Ureter (tissue), 1 donor: ENCODE measurements at places on chromosomes 5 and 9. TPM values are rescaled to one million over a fixed set of nuclear protein-coding genes. Genes with fewer than 3 reads are reported as not detected.

DNA sequence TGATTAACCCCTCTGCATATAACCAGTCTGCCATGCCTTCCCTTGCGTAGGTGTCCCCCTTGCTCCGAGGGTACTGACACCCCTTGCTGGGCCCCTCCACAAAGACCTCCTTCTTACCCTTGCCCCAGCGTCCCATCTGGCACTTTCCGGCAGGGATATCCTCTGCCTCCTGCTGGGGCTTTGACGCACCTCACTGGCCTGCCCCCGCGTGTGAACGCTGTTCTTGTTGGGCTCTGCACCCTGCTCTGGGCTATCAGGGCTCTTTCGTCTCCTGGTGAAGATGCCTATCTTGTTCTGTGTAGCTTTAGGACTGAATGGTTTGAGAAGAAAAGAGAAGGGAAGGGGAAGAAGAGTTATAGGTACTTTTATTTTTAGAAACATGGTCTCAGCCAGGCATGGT is 53.0 kb downstream of the SUB1 start:
- DNase-seq: no peak

DNA sequence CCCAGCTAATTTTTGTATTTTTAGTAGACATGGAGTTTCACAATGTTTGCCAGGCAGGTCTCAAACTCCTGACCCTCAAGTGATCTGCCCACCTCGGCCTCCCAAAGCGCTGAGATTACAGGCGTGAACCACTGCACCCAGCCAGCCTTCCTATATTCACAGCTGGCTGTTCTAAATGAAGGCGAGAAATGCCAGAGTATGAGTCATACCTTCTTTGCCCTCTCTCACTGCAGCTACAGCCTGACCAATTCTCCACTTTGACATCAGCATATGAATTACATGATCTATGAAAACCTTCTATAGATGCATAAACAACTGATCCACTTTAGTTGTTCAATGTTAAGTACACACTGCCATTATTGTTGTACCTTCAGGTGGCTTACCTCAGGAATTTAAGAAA is 14.5 kb downstream of the APTX start:
- no peak for DNase-seq

The PCDHA13 gene
- 0.42 TPM for total RNA-seq

GRCh38 chr5:73284985-73285384 is 112.0 kb downstream of the TMEM174 start:
- DNase-seq: no peak

The TUBB4B gene
- 351 TPM for total RNA-seq

DNA sequence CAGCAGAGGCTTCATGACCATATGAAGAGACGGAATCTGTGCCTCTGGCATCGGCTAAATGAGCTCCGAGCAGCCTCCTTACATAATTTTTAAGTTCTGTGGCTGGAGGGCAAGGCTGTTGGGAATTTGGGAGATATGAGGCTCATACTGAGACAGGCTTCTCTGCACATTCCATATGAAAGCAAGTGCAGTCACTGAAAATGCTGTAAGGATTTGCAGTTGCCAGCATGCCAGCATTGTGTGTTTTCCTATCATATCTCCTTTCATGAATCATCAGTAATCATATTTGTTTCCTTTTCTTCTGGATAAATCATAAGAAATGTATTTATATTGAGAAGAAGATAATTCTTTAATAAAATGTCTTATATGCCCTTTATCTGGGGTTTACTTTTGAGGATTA is 775.4 kb downstream of the SEMA5A start:
- DNase-seq: no peak
